Stimulated activated CD8-positive, alpha-beta memory T cell treated with anti-CD3 and anti-CD28 coated beads, Interleukin-4, amount 100 ng/mL, for 48 hours (primary cell): ENCODE measurements at places on chromosomes 12 and 14.

DNA sequence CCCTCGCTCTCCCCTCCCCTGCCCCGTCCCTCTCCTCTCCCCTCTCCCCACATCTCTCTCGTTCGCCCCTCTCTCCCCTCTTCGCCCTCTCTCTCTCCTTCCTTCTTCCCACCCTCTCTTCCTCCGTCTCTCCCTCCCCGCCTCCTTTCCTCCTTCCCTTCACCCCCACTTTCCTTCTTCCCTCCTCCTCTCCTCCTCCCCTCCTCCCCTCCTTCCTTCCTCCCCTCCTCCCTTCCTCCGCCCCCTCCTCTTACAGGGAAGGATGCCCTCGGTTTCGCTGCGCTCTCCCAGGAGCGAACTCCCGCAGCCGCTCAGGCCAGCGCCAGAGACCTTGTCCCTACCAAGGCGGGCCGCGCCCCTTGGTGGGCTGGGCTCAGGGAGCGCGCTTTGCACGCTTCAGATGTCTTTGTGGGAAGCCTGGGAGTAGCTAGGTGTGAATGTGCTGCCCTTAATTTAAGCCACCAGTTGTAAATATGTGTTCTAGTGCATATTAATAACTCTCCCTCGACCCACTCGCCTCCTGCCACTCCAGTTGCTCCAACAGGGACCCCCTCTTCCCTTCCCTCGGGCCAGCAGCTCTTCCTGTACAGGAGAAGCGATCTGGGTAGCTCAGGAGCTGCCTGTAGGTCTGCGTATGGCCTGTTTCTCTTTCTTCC lies 13.3 kb upstream of the MAP3K9 start:
- DNase-seq = peak; percentile 56

DNA sequence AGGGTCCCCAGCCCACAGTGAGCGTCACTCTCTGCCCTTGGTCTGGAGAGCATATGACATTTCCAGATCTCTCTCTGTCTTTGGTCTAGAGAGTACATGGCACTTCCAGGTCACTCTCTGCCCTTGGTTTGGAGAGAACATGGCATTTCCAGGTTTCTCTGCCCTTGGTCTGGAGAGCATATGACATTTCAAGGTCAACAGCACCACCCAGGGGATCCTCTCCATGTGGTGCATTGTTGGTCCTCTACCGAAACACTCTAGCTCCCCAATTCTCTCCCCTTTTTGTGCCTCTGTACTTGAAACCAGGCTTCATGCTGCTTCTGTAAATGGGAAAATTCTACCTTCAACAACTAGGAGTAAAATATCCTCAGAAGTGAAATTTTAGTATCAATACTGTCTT lies 399.4 kb downstream of the NELL2 start:
- no peak for DNase-seq

- DNase-seq = no peak
These were observed 288.6 kb downstream of the PDZRN4 start for GRCh38 chr12:41476499-41477439.

- no peak for DNase-seq
These were observed 530.0 kb downstream of the BCL11B start for GRCh38 chr14:98742001-98742400.

GRCh38 chr12:4771172-4771959 lies 51.2 kb downstream of the GALNT8 start:
- no peak for DNase-seq

DNA sequence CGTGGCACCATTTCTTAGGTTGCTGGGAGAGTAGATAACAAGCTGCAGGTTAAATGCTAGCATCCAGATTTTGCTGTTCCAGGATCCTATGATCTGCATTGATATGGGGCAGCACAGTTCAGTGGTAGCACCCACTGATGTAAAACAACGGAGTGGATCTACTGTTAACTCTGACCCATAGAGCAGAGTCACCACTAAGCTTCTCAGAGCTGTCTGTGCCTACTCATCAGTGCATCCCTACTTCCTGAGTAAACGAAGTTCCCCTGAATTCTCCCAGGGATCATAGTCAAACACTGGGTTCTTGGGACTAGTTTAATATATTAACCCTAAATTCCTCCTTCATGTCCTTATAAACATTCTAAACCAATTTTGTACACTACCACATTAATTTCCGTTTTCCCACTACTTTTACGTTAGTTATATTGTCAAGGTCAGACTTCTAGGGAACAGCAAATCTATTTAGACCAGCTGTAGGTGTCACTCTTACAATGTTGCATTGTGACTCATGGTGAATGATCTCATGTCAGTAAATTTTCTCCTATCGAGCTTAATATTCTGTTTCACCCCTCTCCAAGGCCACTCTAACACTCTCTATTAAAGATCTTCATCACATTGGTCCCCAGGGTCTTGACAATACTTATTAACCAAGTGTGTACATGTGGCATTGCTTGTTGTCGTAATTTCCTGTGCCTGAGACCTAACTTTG lies 10.3 kb downstream of the RERGL start:
- no peak for DNase-seq

DNA sequence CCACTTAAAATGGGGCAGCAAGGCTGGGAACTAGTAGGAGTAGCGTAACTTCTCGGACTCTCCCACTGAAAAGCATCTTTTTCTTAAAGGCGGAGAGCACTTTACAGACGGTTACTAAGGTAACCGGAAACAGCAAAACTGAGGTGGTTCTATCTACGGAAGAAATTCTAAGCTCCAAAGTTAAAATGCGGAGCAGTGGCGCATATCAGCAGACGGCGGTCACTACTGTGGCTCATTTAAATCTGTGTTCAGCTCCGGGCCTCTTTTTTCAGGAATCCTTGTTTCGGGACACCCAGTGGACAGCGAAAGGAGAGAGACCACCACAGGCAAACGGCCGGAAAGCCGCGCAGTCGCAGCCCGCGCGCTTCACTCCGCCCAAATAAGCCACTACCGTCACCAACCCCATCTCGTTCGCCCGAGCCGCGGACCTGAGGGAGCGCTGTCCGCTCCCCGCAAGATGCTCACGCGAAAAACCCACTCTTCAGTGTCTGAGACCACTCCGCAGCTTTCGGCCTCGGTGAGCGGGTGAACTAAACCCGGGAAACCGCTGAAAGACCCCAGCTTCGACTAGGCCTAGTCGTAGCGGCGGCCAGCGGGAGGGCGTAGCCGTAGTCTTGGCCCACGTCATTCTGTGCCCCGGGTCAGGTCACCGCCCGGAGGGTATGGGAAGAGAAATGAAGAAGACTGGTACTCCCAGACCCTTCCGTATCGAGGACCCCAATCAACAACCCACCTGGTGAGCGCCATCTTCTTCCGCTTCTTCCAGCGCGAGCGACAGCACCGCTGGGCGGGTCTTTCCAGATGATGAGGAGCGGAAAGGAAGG lies at the start of gene SNW1:
SNW1 (minus strand) TSS at position 776 of the 824 bp plus-strand sequence; CDS start at position 747, 29 bp downstream.
- DNase-seq = peak; percentile 91

DNA sequence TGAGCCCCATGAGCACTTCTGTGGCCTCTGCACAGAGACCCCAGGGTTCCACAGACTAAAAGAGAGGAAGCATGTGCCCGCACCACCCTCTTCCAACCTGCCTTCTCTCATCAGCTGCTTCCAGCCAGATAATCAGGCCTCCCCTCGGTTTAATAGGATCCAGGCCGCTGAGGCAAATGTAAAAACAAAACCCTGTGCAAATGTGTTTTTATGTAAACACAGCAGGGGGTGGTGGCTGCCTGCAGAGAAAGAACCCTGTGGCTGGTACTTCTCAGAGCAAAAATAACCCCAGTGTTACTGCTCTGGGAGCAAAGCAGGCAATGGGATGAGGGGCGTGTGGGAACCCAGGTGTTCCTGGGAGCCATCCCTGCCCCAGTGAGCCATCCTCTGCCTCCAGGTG lies 46.2 kb downstream of the WSCD2 start:
- no peak for DNase-seq

- no peak for DNase-seq
These were observed 1.6 kb downstream of the CMKLR1 start for GRCh38 chr12:108337235-108338223.

DNA sequence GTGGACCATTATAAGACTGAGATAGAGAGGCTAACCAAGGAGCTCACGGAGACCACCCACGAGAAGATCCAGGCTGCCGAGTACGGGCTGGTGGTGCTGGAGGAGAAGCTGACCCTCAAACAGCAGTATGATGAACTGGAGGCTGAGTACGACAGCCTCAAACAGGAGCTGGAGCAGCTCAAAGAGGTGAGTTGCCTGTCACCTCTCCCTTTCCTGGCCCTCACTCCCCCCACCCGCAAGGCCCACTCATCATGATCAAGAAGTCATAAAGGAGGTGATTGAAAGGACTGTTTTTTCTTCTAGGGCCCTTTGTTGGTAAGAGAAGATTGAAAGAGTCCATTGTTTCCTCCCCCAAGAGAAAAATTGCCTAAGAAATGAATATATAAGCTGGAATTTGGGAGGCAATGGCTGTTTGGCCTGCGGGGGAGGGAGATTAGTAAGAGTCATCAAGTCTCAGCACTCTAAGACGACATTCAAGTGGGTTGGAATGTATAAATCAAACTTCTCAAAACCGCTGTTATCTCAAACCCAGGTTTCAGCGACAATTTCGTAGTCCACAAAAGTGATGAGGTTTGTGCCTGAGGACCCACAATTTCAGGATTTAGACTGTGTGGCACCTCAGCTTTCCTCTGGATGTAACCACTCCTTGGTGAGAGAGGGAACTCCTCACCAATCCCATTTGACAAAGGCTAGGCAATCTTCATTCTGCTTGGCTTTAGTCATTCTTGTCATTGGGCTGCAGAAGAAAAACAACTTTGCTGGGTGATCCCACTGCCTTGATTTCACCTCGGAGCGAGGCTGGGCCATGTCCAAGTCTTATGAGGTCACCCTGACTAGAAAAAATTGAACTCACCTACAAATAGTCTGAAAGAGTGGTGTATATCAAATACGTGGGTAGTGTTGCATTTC lies 966 bp downstream of the BICD1 start:
- peak; percentile 58 for DNase-seq

GRCh38 chr14:105043641-105044040 lies 21.6 kb downstream of the GPR132 start:
- no peak for DNase-seq

DNA sequence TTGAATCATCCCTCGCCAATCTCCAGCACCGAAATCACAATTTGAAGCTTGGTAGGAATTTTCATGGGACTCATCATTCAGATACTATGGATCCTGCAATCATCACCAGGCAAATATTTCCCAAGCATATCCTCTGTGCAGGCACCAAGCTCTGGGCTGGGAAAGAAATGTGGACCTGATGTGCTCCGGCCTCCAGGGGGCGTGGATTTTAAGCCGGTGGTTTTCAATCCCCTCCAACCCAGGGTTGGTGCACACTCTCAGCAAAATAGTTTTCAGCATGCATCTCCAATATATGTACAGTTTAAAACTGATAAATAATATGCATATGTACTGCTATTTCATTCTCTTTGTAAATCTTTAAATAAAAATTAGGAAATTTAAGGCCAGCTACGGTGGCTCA lies 98.9 kb downstream of the RBM19 start:
- DNase-seq = no peak

- no peak for DNase-seq
These were observed 47.6 kb upstream of the ATP2B1 start for GRCh38 chr12:89756194-89756584.
